Mucosa of descending colon (tissue), 3 donors: ENCODE measurements at places on chromosomes 7 and 10.

GRCh38 chr10:14880229-14880628, 1.6 kb downstream of the SUV39H2 start:
- no peak for DNase-seq

GRCh38 chr7:112173568-112173905, 32.7 kb downstream of the DOCK4 start:
- no peak for DNase-seq

GRCh38 chr7:4633012-4633411, 49.1 kb upstream of the FOXK1 start:
- DNase-seq, result no peak

DNA sequence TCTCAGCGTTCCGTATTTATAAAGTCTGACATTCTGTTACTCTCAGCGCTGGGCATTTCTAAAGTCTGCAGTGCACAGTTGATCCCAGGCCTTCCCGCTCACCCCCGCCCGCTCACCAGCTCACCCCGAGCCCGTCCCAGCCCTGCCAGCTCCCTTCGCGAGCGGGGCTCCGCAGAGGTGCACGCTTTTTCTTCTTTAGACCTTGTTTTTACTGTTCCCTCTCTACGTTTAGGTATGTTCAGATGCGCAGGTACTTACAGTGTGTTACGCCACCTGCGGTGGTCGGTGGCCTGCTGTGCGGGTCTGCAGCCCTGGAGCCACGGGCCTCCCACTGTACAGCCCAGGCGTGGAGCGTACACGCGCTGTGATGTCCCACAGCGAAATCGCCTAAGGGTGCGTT, 28.8 kb downstream of the NKX6-2 start:
- no peak for DNase-seq

- no peak for DNase-seq
Observed at GRCh38 chr10:108556186-108556585, 1367.1 kb downstream of the XPNPEP1 start.

- DNase-seq, result no peak
Observed at GRCh38 chr7:128459394-128459878, 3.8 kb downstream of the HILPDA start.

DNA sequence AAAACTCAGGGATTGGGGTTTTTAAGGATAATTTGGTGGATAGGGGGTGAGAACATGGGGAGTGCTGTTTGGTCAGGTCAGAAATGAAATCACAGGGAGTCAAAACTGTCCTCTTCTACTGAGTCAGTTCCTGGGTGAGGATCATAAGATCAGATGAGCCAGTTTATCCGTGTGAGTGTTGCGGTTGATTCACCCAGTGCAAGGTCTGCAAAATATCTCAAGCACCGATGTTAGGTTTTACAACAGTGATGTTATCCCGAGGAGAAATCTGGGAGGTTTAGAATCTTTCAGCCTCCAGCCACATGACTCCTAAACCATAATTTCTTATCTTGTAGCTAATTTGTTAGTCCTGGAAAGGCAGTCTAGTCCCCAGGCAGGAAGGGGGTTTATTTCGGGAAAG, 31.7 kb upstream of the AGR2 start:
- DNase-seq, result no peak

DNA sequence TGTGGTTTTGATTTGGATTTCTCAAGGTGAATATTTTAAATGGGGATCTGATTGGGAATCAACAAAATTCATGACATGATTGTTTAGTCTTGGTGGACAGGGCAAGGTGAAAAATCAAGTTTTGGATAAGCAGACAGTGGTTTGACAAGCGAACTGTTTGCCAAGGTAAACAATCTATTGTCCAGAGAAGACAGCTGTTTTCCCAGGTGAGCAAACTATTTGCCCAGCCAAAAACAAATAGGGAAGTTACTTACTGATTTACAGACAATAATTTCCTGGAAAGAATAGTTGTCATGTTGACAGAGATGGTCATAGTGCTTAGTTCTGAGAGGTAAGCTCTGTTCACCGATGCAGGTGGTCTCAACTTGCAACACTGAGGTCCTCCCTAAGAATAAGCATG, 94.0 kb upstream of the STEAP1B start:
- no peak for DNase-seq

DNA sequence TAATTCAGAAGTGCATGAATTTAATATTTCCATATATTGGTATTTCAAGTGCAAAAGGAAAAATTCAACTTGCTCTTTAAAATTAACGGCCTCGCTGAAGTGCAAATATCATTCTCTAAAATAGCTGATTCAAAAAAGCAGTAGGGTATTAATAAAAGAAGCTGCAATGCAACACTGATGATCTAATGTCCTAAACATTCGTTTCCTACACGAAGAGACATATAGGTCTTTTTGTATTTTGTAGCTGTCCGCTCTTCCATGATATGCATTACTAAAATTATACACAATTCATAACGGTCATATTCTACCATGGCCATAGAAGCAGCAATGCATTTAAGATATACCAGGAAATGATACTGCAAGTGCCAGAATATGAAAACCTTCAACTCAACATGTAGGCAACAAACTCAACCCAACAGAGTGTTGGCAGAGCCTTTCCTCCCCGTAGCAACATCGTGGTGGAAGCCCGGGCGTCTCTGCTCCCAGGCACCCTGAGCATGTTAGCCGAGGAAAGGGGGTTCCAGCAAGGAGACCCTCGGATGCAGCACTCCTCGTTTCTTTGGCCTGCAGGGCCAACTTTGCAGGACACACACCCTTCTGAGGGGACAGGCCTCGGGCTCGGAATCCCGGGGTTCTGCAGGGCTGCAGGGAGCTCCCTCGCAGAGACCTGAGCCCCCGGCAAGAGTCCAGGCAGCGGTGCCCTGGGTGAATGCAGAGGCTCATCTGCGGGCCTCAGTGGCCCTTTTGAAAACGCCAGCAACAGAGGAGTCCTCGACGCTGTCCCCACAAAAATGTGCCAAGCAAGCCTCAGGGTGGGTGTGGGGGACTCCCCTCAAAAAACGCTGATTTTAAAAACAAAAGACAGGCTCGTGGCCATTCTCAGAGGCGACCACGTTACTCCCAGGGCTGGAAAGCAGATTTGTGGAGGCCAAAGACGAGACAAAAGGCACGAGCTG, 1.6 kb downstream of the FAM171A1 start:
- DNase-seq, result peak; percentile 53

DNA sequence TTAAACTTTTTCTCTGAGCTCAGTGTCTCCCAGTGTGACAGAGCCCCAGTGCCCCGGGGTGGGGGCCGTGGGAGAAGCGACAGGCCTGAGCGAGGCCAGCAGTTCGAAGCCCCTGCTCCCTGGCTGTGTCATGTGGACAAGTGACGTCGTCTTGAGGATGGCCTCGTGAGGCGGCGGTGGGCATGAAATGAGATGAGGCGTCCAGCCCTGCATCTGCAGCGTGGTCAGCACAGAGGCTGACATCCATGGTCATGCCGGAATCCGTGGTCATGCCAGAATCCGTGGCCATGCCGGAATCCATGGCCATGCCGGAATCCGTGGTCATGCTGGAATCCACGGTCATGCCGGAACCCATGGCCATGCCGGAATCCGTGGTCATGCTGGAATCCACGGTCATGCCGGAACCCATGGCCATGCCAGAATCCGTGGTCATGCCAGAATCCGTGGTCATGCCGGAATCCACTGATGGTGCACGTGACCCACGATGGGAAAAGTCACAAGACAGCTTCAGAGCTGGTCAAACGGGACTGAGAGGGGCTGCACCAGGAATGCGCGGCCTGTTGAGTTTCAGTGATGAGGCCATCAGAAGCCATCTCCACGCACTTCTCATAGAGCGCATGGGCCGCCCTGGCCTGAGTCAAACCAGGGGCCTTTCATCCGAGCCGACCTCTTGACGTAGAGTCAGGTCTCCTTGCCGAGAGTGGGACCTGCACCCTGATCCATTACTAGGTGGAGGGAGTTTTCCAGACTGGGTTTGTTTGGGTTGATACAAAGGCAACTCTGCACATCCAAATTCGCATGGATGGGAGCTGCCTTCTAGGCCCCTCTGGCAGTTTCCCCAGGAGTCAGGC, 342.5 kb downstream of the PTPRN2 start:
- no peak for DNase-seq

- DNase-seq, result no peak
Observed at GRCh38 chr10:104119996-104120395, 2.0 kb upstream of the SFR1 start.

GRCh38 chr7:84817016-84817415, 369.8 kb downstream of the SEMA3D start:
- DNase-seq, result no peak

- no peak for DNase-seq
Observed at GRCh38 chr10:114548662-114549061, 109.4 kb downstream of the ABLIM1 start.

DNA sequence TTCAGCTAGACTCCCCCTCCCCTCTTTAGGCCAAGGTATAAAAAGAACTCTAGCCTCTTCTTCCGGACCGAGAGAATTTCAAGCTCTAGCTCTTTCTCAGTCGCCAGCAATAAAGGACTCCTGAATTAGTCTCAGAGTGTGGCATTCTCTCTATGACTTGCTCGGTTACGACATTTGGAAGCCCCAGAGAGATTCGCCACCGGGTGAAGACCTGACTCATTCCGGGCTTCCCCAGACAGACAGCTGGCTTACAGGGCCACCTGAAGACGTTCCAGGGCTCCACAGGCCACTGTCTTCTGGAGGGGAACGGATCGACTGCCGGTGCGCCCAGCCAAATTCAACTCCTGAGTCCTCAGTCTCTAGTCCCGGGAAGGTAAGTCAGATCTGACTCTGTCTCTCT, at the start of gene AKR1B15:
TSS of gene AKR1B15 (plus strand) at position 234 of the 400 bp plus-strand sequence. CDS start 15,510 bp downstream, outside the sequence.
- DNase-seq, result no peak

- peak; percentile 70 for DNase-seq
Observed at GRCh38 chr10:12350167-12350872, 973 bp downstream of the CAMK1D start.

DNA sequence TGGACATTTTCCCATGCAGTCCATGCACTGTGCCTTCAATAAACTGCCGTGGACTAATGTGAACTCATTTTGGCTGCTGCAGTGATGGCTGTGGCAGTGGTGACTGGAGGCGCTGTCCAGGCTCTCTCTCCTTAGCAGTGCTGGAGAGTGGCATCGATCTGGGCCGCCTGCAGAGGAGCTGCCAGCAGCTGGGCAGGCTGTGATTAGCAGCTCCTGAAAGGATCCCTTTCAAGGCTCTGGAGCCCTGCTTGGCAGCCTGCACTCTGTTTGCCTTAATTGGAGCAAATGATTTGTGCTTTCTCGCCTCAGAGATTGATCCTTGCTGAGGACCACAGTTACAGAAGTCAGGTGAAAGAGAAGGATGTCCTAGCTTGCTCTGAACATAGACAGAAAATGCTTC, 130.1 kb upstream of the VWC2 start:
- no peak for DNase-seq

- no peak for DNase-seq
Observed at GRCh38 chr7:99380032-99380822, 5.7 kb downstream of the ARPC1B start.

DNA sequence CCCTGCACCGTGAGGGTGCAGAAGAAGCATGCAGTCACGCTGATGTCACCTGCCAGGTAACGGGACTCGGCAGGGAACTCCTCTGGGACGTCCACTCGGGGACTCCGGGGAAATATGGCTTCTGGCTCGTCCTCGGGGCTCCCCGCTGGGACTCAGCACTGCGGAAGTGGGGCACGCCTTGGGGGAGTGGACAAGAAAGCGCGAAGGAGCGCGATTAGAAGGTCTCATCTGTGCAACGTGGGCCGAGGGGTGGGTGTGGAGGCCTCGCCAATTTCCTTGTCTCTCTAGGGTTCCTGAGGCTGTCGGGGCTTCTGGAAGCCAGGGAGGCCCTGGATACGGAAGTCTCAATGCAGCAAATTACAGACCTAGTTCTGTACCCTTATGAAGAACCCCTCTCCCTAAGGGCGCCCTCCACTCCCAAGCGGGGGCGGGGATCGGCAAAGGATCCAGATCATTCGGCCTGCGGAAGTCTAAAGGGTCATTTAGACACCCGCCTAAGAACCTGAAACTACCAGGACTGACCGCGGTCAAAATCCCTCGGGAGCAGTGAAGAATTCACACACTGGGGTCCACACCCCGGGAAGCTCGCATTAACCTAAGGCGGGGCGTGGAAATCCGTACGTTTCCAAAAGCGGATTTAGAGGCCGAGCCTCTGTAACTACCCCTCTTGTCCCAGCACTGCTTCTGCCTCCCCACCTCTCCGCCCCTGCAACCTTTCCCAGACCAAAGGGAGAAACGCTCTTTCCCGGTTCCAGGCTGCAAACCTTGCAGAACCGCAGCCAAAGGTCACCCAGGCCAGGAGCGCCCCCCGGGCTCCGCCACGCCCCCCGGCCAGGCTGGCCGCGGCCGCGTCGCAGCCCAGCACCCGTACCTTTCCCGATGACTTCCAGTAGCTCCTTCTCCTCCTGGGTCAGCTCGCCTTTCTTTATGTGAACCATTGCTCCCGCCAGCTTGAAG, 640 bp downstream of the ANKMY2 start:
- peak; percentile 79 for DNase-seq
